Substantia nigra (tissue), 51 donors: ENCODE measurements at places on chromosomes 2 and 18.

- DNase-seq: no peak
Measured at GRCh38 chr2:101012054-101012705, 10.1 kb downstream of the RPL31 start.

DNA sequence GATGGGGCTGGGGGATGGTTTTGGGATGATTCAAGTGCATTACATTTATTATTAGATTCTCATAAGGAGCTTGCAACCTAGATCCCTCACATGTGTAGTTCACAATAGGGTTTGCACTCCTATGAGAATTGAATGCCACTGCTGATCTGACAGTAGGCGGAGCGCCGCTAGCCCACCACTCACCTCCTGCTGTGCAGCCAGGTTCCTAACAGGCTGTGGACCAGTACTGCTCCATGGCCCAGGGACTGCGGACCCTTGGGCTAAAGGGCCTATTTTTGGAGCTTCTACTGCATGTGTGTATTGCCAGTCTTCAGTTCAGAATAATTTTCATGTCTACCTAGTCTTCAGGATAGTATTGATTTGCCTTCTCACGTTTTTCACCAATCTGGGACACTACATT lies 165.3 kb upstream of the TWIST2 start:
- no peak for DNase-seq

- DNase-seq: no peak
Measured at GRCh38 chr2:19815746-19816145, 86.0 kb downstream of the TTC32 start.

GRCh38 chr2:128867311-128867710 lies 548.6 kb upstream of the HS6ST1 start:
- no peak for DNase-seq

DNA sequence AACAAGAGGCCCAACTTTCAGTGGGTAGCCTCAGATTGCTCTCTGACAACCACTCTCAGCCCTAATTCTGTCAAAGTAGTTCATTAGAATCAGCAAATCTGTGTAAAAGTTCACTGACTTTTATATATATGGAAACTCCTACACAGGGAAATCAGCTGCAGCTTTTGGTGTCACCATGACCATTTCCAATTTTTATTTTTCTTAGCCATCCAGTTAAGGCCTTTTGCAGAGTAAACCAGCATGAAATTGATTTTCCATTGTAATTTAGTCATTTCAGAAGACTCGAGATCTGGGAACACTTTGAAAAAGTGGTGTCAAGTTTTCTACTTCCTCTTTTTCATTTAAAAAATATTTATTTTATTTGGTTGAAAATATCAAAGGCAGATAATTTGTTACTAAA lies 263.2 kb downstream of the TMEM182 start:
- no peak for DNase-seq
